NCI-H146 (cell line): ENCODE measurements at places on chromosomes 6 and 20.

- DNase-seq = peak; percentile 76
Measured at GRCh38 chr6:168370310-168370991, 50.9 kb upstream of the DACT2 start.

- no peak for DNase-seq
Measured at GRCh38 chr6:31103136-31103535, 9.2 kb downstream of the C6orf15 start.

- DNase-seq = no peak
Measured at GRCh38 chr6:158737082-158737709, 82.0 kb downstream of the EZR start.

DNA sequence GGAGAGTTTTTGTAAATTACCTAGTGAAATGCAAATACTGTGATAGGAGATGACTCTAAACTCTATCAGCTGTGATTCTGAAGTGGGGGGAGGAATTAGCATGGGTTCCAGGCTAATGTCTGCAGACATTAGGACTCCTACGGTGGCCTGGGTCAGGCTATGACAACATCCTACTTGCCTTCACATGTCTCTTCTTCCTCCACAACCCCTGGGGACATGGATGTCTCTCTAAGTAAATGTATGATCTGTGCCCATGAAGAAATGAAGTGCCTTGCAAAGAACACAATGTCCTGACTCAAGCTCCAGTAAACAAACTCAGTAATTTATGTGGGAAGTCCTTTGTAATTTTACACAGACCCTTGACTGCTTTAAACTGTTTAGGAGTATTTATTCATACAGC, 165.8 kb upstream of the EEF1E1 start:
- no peak for DNase-seq

DNA sequence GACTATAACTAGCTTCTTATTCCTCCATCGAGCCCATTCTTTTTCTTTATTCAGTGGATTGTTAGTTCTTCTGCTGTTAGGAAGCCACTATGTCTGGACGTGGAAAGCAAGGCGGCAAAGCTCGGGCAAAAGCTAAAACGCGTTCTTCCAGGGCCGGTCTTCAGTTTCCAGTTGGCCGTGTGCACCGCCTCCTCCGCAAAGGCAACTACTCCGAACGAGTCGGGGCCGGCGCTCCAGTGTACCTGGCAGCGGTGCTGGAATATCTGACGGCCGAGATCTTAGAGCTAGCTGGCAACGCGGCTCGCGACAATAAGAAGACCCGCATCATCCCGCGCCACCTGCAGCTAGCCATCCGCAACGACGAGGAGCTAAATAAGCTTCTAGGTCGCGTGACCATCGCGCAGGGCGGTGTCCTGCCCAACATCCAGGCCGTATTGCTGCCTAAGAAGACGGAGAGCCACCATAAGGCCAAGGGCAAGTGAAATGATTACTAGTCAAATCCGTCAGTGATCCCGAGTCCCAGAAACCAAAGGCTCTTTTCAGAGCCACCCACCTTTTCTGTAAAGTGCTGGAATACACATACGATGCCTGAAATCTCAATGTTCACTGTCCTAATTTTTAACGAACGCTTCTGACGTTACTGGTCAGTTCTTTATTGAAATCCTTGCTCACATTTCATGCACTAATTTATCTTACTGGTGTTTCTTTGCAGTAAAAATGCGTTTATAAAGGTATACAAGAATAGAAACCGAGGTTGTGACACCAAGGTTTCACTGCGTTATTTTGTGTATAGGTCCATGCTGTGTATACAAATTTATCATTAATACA, 129.9 kb downstream of the HFE start:
- peak; percentile 96 for DNase-seq

DNA sequence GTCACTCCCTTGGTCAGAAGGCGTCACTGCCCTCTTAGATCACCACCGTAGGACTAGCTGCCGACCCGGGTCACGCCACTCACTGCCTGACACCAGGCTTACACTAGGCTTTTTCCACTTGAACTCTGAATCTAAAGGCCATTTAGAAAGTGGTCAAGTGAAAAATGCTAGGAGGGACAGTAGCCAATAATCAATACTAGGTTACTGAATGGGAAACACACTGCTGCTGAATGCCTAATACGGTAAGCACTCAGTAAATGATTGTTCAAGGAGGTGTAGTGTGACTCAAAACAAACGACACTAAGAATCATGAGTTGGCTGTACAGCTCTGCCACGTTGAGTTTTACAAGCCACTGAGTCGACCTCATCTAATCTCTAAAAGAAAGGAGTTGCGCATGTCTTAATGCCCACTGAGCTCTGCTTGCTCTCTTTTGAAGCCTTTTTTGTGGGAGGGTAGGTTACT, 760 bp upstream of the IBTK start:
- DNase-seq = peak; percentile 67

GRCh38 chr6:157316871-157317814, 6.2 kb downstream of the TMEM242 start:
- no peak for DNase-seq

- no peak for DNase-seq
Measured at GRCh38 chr6:125764121-125764671, 14.8 kb downstream of the HEY2 start.

DNA sequence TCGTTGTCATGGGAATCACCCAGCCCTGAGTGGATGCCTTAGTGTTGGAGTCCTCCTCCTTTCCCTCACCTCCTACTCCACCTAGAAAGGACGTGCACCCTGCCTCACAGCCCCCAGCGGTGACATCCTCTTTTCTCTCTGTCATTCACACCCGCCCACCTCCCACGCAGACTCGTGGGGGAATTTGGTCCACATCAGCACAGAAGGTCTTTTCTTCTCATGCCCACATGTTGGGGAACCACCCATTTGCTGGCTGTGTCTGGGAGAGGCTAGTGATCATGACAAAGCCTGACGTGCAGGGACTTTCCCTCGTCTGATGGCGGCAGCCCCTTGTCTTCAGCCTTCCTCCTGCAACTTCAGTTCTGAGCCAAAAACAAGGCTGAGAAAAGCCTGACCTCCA, 96.0 kb upstream of the CNKSR3 start:
- DNase-seq = no peak

GRCh38 chr6:83314693-83315092, 116.2 kb downstream of the ME1 start:
- no peak for DNase-seq

- DNase-seq = no peak
Measured at GRCh38 chr6:86723729-86724128, 213.6 kb upstream of the HTR1E start.

DNA sequence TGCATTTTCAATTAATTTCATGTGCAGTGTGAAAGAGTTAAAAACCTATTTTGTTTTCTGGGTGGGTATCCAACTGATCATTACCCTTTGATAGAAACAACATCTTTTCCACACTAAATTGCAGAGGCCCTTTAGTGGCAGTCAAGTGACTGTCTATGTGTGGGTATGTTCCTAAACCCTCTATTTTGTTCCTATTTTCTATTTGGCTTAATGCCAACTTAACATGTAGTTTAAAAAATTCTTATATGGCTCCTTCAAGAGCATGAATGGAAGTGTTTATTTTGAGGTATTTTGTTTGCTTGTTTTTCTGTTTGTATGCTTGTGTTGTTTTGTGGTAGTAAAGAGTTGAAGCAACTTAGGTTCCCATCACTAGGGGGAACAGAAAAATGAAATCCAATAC, 19.9 kb downstream of the TREM1 start:
- no peak for DNase-seq

DNA sequence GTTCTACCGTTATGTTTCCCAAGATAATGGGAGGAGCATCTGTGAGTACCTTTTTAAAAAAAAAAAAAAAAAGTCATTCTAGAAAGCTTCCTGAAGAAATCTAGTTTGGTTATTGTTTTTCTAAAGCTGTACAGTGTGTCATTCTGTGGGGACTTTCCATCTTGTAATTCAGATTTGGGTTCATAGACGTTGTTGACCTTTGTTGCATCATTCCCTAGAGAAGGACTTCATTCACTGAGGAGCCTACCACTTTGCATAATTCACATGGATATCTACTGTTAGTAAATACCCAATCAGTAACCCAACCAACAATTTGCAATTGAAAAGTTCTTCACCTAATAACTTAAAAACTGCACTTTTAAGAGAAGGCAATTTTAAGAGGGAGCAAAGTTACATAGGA, 60.1 kb downstream of the RPP40 start:
- no peak for DNase-seq

DNA sequence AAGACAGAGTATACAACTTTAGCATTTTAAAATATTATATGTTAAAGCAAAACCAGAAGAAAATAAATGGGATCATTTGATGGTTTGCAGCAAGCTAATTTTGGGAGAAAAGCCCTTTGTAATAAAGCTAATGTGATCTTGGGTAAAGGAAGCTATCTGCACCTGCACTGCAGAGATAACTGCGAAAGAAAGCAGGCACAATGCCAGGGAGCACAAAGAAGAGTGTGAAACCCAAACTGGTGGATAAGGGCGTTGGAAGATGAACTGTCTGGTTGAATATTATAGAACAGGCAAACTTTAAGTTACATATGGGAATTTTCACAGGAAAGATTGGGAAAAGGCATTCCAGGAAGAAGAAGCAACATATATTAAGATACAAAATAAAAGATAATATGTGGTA, 179.2 kb upstream of the KHDRBS2 start:
- DNase-seq = no peak

DNA sequence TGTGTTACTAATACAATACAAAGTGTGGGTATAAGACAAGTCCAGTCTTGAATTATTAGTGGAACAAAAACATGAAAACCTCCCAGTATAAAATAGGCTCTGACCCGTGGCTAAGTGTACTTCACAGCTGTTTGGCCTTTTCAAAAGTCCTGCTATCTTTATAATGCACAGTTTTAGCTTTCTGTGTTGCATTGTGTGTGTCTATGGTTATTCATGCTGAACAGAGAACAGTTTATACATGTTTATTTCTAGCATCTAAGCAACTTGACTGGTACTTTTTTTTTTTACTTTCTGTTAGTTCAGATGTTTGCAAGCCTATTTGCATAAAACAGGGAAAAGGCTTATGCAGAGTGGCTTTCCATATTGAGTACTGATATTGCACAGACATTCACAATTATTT, 119.2 kb upstream of the CCN2 start:
- DNase-seq = no peak

GRCh38 chr6:163695414-163695864, 280.9 kb downstream of the QKI start:
- peak; percentile 47 for DNase-seq
